ENCODE measurements at places on chromosomes 12 and 14.

DNA sequence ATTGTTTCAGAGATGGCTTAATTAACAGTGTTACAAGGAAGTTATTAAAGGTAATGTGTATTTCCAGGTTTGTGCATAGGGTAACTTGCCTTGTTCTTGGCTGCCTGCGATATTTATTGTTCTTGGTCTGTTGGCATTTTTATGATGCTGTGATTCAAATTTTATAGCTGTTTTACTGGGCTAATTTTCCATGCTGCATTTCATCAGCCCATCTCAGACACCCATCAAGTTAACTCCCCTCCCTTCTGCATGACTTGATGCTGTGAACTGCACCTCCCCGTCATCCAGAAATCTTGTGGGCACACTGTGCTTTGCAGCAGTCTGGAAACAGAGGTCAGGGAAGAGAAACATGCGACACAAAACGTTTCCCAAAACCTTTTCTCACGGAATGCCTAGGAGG is 1049.2 kb downstream of the AACS start:
- no peak for DNase-seq

DNA sequence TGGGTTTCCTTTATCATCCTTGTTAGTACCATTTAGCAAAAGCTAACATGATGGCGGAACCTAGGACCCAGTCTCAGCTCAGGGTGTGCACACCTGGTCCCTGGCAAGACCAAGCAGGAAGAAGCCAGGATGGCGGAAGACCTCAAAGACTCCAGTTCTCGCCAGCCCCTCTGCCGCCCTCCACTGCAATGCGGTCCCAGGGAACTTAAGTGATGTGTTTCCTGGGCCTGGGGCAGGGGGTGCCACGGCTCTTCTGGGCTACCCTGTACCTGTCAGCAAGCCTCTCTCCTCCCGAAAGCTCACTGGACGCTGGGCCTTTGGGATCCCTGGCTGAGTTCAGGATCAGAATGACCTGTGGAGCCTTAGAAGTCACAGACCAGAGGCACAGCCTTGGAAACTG is 71.3 kb downstream of the FBXL14 start:
- no peak for DNase-seq

- no peak for DNase-seq
Measured at GRCh38 chr12:90729736-90730135, 225.2 kb downstream of the CCER1 start.

- no peak for DNase-seq
Measured at GRCh38 chr14:92501891-92502351, 11.7 kb upstream of the RIN3 start.

GRCh38 chr14:64812412-64812811 is 67.3 kb downstream of the SPTB start:
- peak; percentile 56 for DNase-seq

Data from RWPE1 (cell line).